ENCODE measurements at places on chromosomes 1 and 21. TPM values are rescaled to one million over a fixed set of nuclear protein-coding genes. Genes with fewer than 3 reads are reported as not detected.
A peak's percentile ranks its signal among the peaks of the same experiment; 100 is the strongest.

Gene PADI2
- 0.83 TPM for total RNA-seq

Gene SYNC
- total RNA-seq: 201 TPM

Gene ADAMTSL4
- total RNA-seq: 55.5 TPM

- no peaks in the 10 kb centered on the region for H3K36me3 ChIP-seq
- H3K27ac ChIP-seq: no peak overlapping the region
- H3K4me1 ChIP-seq: no peaks in the 10 kb centered on the region
- H3K4me3 ChIP-seq: no peak overlapping the region
- no peak for DNase-seq
Observed at GRCh38 chr1:42913426-42914091, 45.1 kb downstream of the SLC2A1 start.

- no peaks in the 10 kb centered on the region for H3K4me1 ChIP-seq
- no peak overlapping the region for H3K4me3 ChIP-seq
- no peaks in the 10 kb centered on the region for H3K36me3 ChIP-seq
- no peak overlapping the region for H3K27ac ChIP-seq
Observed at GRCh38 chr1:9018333-9018732, 7.9 kb downstream of the SLC2A7 start.

- no peak overlapping the region for H3K4me3 ChIP-seq
- no peaks in the 10 kb centered on the region for H3K4me1 ChIP-seq
- H3K27me3 ChIP-seq: no peaks in the 10 kb centered on the region
- no peak for DNase-seq
Observed at GRCh38 chr1:198462365-198463019, 78.0 kb downstream of the ATP6V1G3 start.

- H3K27me3 ChIP-seq: peaks cover 74% of the 10 kb centered on the region
- no peak overlapping the region for H3K27ac ChIP-seq
- H3K4me3 ChIP-seq: peak overlapping the region; percentile 50
- DNase-seq: no peak
Observed at GRCh38 chr1:24556414-24556795, 518 bp downstream of the NCMAP start.

GRCh38 chr21:46035809-46036695 lies 54.5 kb downstream of the COL6A1 start:
- H3K36me3 ChIP-seq: no peaks in the 10 kb centered on the region
- H3K27ac ChIP-seq: peak overlapping the region; percentile 65
- H3K4me1 ChIP-seq: peaks cover 9% of the 10 kb centered on the region
- DNase-seq: no peak
- H3K4me3 ChIP-seq: no peak overlapping the region

DNA sequence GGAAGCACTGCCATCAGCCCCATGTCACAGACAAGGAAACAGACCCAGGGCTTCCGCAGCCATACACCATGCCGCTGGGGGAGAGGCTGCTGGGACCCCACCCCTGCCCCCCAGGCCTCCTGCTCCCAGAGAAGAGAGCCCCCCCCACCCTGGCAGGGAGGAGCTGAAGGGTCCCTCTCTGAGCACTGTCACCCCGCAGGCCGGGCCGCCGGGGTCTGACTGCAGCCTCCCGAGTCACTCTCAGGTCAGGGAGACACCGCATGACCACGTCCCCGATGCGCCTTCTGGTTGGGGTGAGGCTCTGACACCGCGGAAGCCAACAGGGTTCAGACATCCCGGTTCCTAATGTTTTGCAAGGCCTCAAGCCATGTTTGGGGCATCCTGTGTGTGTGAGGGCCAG lies 102.3 kb downstream of the SIK1 start:
- H3K36me3 ChIP-seq: no peaks in the 10 kb centered on the region
- no peaks in the 10 kb centered on the region for H3K27me3 ChIP-seq
- no peak overlapping the region for H3K27ac ChIP-seq
- H3K4me3 ChIP-seq: no peak overlapping the region
- DNase-seq: no peak

DNA sequence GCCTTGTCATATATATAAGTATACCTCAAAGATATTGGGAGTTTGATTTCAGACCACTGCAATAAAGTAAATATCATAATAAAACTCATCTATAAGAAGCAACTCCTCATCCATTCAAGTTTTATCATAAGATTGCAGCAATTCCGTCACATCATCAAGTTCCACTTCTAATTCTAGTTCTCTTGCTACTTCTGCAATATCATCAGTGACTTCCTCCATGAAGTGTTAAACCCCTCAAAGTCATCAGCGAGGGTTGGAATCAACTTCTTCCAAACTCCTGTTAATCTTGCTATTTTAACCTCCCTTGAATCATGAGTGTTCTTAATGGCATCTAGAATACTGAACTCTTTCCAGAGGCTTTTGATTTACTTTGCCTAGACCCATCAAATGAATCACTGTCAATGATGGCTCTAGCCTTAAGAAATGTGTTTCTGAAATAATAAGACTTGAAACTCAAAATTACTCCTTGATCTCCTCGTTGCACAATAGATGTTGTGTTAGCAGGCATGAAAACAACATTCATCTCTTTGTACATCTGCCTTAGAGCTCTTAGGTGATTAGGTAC lies 88.3 kb downstream of the RPE65 start:
- H3K27me3 ChIP-seq: no peaks in the 10 kb centered on the region
- no peak overlapping the region for H3K4me3 ChIP-seq

DNA sequence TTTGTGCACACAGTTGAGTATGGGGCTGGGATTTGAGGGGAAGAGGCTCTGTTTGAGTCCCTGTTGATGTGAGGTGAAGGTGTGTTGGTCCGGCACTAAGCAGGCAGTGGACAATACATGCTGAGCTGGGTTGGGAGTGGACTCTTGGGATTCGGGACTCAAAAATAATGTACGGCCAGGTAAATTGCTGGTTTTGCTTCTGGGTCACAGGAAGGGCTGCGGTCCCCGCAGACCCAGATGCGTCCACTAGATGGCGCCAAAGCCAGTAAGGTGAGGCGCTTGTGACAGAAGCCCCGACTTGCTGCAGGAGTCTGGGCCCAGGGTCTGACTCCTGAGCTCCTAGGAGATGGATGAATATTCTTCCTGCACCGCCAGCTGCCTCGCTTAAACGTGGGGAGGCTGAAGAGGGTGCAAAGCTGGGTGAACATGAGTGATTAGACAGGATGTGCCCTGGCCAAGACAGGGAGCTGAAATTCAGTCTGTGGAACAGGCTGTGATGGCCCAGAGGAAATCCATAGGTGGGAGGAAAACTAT lies 61.4 kb downstream of the ACBD3 start:
- no peaks in the 10 kb centered on the region for H3K4me1 ChIP-seq
- no peak for DNase-seq
- H3K27ac ChIP-seq: no peak overlapping the region
- no peaks in the 10 kb centered on the region for H3K27me3 ChIP-seq

DNA sequence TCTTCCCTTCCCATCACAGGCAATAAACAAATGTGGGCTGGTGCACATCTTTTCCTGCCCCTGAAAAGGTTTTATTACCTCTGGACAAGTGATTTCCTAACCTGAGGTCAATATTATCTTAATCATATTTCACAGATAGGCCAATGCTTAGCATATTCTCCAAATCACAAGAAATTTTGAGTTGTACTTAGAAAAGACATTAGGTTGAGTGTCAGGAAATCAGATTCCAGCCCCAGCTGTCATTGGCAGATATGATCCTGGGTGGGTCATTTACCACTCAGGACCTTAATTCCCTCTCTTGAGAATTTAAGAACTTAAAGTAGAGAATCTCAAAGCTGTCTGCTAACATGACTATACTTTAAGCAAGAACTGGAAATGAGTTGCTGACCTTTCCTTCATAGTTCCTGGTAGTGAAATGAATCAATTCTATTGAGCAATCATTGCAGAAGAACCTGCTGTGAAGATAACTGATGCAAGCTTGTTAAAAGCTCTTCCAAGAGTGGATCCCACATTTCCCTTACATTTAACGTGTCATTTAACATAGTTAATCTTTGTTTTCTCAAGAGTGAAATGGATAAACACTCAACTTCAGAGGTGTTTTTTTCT lies 46.4 kb upstream of the CR2 start:
- H3K27me3 ChIP-seq: no peaks in the 10 kb centered on the region
- no peak overlapping the region for H3K4me3 ChIP-seq
- H3K27ac ChIP-seq: no peak overlapping the region
- H3K36me3 ChIP-seq: no peaks in the 10 kb centered on the region
